ENCODE measurements at places on chromosomes 2 and 18. TPM values are rescaled to one million over a fixed set of nuclear protein-coding genes. Genes with fewer than 3 reads are reported as not detected.

Gene CTAGE1
- total RNA-seq = not detected

DNA sequence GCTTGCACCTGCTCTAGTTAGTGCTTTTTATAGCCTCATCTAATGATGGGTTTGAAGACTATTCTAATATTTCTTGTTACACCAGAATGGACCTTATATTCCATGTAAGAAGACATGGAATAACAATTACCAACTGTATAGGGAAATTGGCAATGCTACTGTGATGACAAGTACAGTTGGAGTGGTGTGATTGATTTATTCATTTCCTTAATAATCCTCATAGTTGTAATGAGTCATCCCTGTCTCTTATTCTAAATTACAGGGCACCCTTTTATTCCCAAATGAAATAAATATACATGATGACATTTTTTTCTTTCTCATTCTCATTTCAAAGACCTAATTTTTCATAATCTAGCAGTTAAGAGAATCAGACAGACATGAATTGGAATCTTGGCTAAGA is 18.3 kb upstream of the TLK1 start:
- H3K36me3 ChIP-seq = no peaks in the 10 kb centered on the region
- DNase-seq = no peak
- no peak overlapping the region for H3K4me3 ChIP-seq
- peaks cover 3% of the 10 kb centered on the region for H3K27me3 ChIP-seq
- H3K4me1 ChIP-seq = no peaks in the 10 kb centered on the region
- H3K27ac ChIP-seq = no peak overlapping the region

GRCh38 chr2:88855620-88856408 is 164.3 kb downstream of the RPIA start:
- peaks cover 6% of the 10 kb centered on the region for H3K4me1 ChIP-seq
- no peaks in the 10 kb centered on the region for H3K36me3 ChIP-seq
- no peak overlapping the region for H3K27ac ChIP-seq
- no peak overlapping the region for H3K4me3 ChIP-seq
- no peak for DNase-seq

GRCh38 chr18:51013259-51013658 is 16.8 kb upstream of the SMAD4 start:
- no peak overlapping the region for H3K27ac ChIP-seq
- DNase-seq = no peak
- no peak overlapping the region for H3K4me3 ChIP-seq
- no peaks in the 10 kb centered on the region for H3K27me3 ChIP-seq
- peaks cover 2% of the 10 kb centered on the region for H3K36me3 ChIP-seq

GRCh38 chr18:11983592-11983991 is 2.3 kb downstream of the IMPA2 start:
- H3K36me3 ChIP-seq = no peaks in the 10 kb centered on the region
- no peak overlapping the region for H3K4me3 ChIP-seq
- no peak for DNase-seq

Gene SLC9A4
- total RNA-seq = 0.07 TPM

DNA sequence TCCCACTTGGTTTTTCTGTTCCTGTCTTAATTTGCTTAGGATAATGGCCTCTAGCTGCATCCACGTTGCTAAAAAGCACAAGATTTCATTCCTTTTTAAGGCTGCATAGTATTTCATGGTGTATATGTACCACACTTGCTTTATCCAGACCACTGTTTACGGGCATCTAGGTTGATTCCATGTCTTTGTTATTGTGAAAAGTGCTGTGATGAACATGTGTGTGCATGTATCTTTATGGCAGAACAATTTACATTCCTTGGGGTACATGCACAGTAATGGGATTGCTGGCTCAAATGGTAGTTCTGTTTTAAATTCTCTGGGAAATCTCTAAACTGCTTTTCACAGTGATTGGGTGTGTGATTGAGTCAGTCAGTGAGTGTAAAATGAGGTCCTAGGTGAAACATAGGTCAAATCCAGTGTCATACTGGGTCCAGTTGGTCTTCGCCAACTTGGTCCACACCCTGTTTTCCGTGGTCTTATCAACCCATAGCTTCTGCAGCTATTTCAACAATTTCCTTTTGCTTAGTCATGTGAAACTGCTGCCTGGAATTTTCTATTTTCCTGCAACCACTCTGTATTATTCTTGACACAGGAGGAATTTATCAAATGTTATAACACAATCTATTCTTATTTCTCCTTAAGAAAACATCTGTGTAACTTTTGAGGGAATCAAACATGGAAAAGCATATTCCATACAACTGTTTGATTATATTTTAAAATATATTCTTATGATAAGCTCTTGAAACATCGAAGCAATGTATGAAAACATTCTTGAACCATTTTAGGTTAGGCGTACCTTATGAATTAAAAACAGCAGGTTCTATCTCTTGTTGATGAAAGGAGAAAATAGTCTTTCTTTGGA is 82.9 kb downstream of the ADCYAP1 start:
- no peak overlapping the region for H3K27ac ChIP-seq
- no peaks in the 10 kb centered on the region for H3K4me1 ChIP-seq
- no peak overlapping the region for H3K4me3 ChIP-seq
- no peaks in the 10 kb centered on the region for H3K36me3 ChIP-seq

Gene BOLL
- total RNA-seq = not detected

Gene SLC4A5
- total RNA-seq = 0.93 TPM

DNA sequence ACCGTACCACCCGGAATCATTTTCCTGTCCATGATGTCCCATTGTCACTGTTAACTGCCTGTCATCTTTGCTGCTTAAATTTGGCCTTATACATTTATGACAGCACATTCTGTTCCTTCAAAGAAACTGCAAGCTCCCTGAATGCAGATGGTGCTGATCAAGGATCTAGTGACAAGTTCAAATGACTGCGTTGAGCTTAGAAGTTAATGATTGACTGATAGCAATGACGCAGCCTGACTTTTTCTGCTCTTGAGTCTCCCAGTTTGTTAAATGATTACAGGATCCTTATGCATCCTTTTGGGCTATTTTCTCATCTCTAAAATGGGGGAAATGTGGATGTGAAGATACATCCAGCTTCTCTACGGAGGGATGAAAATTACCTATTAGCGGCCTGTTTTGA is 159.0 kb downstream of the DCC start:
- H3K27ac ChIP-seq = no peak overlapping the region
- no peaks in the 10 kb centered on the region for H3K4me1 ChIP-seq
- DNase-seq = no peak

DNA sequence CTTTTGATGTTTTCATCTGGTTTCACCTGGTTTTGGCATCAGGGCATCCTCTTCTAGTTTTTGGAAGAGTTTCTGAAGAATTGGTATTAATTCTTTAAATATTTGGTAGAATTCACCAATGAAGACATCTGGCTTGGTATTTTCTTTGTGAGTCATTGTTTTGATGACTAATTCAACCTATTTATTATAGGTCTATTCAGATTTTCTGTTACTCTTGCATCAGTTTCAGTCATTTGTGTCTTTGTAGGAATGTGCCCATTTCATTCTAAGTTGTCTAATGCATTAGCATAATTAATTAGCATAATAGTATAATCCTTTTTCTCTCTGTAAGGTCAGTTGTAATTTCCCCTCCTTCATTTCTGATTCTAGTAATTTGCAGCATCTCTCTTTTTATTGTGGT is 8.0 kb downstream of the GNLY start:
- H3K36me3 ChIP-seq = no peaks in the 10 kb centered on the region
- H3K4me3 ChIP-seq = no peak overlapping the region
- H3K4me1 ChIP-seq = peaks cover 52% of the 10 kb centered on the region
- DNase-seq = no peak

DNA sequence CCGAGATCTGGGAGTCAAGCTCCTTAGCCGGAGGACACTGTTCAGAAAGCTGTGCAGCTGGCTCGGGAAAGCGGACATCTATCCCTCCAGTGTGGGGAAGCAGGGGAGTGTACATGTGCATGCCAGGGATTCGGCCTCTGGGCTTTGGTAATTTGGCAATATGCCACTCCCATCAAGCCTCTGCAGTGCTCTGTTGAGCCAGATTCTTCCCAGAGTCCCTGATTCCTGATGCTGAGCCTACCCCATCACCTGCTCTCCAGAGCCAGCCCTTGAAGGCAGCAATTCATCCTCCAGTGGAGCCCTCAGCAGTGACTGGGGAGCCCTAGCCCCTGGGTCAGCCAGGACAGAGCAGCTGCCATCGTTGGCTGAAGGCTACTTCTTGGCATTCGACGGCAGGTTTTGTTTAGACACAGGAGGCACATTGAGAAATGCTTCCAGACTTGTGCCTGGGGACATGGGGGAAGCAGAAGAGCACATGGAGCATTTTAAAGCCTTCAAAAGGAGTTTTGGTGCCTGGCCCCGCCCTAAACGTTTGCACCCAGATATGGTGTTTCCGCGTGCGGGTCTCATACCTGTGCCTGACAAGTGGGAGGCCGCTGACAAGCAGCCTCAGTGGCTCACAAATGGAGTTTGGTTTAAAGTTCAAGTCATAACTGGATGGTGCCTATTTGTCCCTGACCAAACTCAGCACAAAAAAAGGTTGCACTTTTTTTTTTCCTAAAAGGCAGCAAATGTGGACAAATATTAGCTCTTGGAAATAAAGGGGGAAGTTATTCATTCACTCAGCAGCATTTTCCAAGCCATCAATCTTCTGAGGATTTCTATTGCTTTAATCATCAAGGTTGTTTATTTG is 272.8 kb downstream of the CYRIA start:
- no peaks in the 10 kb centered on the region for H3K27me3 ChIP-seq
- no peaks in the 10 kb centered on the region for H3K4me1 ChIP-seq
- H3K4me3 ChIP-seq = no peak overlapping the region
- no peak for DNase-seq
- H3K27ac ChIP-seq = no peak overlapping the region

Gene SNX17
- 120 TPM for total RNA-seq

DNA sequence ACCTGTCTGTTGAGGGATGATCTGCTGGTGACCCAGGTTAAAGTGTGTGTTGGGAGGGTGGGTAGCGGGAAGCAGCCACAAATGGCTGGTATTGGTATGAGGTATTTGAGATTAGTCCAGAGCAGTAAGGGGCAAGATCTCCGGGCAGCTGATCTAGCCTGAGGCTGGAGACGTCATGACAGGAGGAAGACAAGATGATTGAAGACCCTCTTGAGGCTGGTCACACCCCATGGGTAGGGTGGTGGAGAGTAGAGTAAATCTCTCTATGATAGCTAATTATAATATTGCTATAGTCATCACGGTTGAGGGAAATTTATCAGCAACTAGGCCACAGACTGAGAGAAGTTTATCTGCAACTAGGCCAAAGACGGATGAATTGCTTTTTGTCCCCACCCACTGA is 128.5 kb downstream of the CDCA7 start:
- H3K27ac ChIP-seq = no peak overlapping the region
- H3K27me3 ChIP-seq = no peaks in the 10 kb centered on the region
- H3K36me3 ChIP-seq = no peaks in the 10 kb centered on the region
- no peak overlapping the region for H3K4me3 ChIP-seq

Gene C2orf66
- total RNA-seq = 0.33 TPM

GRCh38 chr2:64704161-64704560 is 50.4 kb upstream of the SERTAD2 start:
- H3K27ac ChIP-seq = no peak overlapping the region
- peaks cover 15% of the 10 kb centered on the region for H3K36me3 ChIP-seq
- H3K27me3 ChIP-seq = no peaks in the 10 kb centered on the region
- peaks cover 28% of the 10 kb centered on the region for H3K4me1 ChIP-seq
- H3K4me3 ChIP-seq = no peak overlapping the region

- H3K27me3 ChIP-seq = no peaks in the 10 kb centered on the region
- H3K4me3 ChIP-seq = no peak overlapping the region
- peaks cover 29% of the 10 kb centered on the region for H3K36me3 ChIP-seq
- H3K4me1 ChIP-seq = peaks cover 5% of the 10 kb centered on the region
Measured at GRCh38 chr2:174445248-174445647, 41.6 kb downstream of the GPR155 start.

DNA sequence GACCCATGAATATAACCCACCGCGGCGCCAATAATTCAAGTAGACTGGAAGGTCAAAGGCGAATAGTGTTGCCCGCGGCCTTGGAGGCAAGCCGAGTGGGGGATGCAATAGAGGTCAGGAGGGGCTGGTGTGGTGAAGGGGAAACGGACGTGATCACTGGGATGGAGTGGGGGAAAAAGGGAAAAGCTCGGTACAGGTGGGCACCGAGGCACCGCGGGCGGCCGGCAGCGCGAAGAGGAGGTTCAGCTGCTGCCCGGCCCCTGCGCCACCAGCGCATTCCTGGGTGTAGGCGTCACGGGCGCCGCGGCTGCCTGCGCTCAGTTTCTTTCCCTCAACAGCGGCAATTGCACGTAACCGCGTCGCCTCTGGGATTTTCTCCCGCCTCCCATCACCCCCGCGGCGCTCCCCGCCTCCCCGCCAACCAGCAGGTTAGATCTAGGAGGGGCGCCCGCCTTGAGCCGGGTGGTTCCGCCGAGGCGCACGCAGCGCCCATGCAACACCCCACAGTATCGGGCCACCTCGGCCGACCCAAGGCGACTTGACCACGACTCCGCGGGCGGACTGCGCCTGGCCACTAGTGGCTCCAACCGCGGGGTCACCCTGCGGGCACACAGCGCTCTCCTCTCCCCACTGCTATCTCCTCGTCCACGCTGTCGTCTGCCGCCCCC is 1.5 kb downstream of the RND3 start:
- H3K27ac ChIP-seq = no peak overlapping the region
- H3K4me1 ChIP-seq = peaks cover 11% of the 10 kb centered on the region
- no peak for DNase-seq
- H3K4me3 ChIP-seq = peak overlapping the region; percentile 63
- no peaks in the 10 kb centered on the region for H3K36me3 ChIP-seq

DNA sequence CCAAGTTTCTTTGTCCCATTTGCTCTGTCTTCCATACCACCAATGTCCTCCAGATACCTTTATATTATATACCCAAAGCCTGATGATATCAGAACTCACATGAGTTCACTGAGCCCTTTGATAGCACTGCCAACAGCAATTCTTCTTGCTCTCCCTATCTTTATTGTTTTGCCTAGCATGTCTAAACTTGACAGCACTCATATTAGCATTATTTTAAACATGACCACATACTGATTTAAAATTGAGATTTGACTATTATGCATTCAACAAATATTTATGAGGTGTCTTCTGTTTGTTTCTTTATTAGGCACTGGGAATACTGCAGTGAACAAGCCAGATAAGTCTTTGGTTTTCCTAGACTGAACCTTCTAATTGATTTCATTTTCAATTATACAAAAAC is 587.3 kb upstream of the GCFC2 start:
- DNase-seq = no peak
- no peak overlapping the region for H3K27ac ChIP-seq

DNA sequence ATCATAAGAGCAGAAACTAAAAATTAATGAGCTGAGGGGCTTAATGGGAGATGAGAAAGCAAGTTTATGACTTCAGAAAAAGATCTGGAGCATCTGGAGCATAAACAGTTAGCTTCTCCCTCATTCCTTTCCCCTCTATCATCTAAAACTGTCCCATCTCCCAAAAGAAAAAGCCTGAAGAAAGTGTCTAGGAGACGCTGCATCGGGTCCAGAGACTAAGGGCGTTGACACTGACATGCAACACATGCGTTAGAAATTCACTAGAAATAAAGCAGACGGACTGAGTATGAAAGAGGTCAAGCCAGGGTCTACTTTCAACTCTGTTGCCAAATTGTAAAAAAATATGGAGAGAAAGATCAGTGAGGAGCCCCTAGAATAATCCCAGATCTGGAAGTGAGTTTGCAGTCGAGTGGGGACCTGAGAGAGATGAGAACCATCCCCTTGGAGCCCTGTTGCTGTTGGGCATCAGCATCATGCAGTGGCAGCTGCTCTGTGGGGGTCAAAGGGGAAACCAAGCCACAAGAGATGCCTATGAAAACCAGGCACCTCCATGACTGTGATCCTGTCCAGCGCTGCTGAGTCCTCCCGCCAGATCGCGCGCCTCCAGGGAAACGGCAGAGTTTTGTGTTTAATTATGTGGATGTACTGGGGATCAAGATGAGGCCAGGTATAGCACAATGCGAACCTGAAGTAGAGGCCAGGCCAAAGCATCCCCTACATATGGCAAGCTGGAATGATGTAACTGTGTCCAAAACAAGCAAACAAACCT is 13.9 kb downstream of the ANTXR1 start:
- no peak overlapping the region for H3K4me3 ChIP-seq
- H3K27ac ChIP-seq = no peak overlapping the region
- H3K4me1 ChIP-seq = no peaks in the 10 kb centered on the region
- DNase-seq = peak; percentile 34
- H3K27me3 ChIP-seq = peaks cover 28% of the 10 kb centered on the region
- no peaks in the 10 kb centered on the region for H3K36me3 ChIP-seq
